ENCODE measurements at places on chromosomes 11 and 22. TPM values are rescaled to one million over a fixed set of nuclear protein-coding genes. Genes with fewer than 3 reads are reported as not detected.

Gene DEUP1
- not detected for total RNA-seq

Gene CDKN1C
- 24.0 TPM for total RNA-seq

Gene APOBEC3B
- total RNA-seq: 10.3 TPM

Gene PHOX2A
- total RNA-seq: not detected

Gene CRACR2B
- 11.8 TPM for total RNA-seq

Gene PRRG4
- 5.4 TPM for total RNA-seq

Gene GAB4
- not detected for total RNA-seq

Gene JHY
- 4.8 TPM for total RNA-seq

Gene CDC42EP2
- 15.4 TPM for total RNA-seq

Gene C11orf97
- total RNA-seq: not detected

Gene DPAGT1
- 45.1 TPM for total RNA-seq

Gene ALX4
- total RNA-seq: not detected

Gene CCDC89
- 0.22 TPM for total RNA-seq

Gene APOL1
- 0.30 TPM for total RNA-seq

Gene GCAT
- 88.7 TPM for total RNA-seq

Gene TMEM132A
- 120 TPM for total RNA-seq

GRCh38 chr11:116224154-116224888 lies 548.5 kb downstream of the BUD13 start:
- DNase-seq: peak; percentile 6

- no peak for DNase-seq
Observed at GRCh38 chr22:42994917-42995562, 19.9 kb downstream of the PACSIN2 start.

GRCh38 chr11:69390561-69390960 lies 90.9 kb upstream of the LINC01488 start:
- DNase-seq: no peak

GRCh38 chr11:119511614-119512306 lies 88.8 kb upstream of the THY1 start:
- DNase-seq: no peak

DNA sequence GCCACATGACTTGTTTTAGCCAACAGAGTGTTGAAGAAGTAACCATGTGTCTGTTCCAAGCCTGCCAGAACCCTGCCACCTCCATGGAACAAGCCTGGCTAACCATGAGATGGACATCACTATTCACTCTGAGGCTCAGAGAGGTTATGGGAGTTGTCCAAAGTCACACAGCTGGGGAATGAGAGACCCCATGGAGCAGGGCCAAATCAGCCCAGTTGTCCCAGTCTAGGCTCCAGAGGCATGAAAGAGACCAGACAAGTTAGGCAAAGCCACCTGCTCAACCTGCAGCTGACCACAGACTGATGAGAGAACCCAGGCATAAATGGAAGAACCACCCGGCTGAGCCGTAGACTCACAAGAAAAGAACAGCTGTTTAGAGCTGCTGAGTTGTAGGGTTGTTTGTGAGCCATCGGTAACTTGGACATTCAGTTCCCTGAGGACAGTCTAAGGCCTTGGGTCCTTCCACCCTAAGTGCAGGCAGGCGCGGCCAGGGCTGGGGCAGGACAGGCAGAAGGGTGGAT lies 74.7 kb upstream of the PHF21B start:
- no peak for DNase-seq

DNA sequence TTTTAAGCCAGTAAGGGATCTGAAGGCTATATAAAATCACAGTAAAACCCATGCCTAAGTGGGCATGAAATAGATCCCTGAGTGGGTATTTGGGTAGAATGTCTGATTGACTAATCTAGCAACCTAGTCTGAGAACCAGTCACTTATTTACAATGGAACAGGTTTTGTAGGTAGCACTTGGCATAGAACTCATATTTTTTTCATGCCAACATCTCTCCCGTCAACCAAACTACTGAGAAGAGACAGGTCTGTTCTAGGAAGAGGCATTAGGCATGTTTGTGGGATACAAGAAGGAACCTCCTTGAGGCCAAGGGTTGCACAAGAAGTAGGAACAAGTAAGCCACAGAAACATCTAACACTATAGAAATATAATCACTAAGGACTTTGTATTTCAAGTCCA lies 840.4 kb upstream of the TENM4 start:
- no peak for DNase-seq

- no peak for DNase-seq
Observed at GRCh38 chr11:32885556-32885955, 7.1 kb upstream of the QSER1 start.

- DNase-seq: peak; percentile 7
Observed at GRCh38 chr11:126115816-126116331, 53.2 kb upstream of the CDON start.

DNA sequence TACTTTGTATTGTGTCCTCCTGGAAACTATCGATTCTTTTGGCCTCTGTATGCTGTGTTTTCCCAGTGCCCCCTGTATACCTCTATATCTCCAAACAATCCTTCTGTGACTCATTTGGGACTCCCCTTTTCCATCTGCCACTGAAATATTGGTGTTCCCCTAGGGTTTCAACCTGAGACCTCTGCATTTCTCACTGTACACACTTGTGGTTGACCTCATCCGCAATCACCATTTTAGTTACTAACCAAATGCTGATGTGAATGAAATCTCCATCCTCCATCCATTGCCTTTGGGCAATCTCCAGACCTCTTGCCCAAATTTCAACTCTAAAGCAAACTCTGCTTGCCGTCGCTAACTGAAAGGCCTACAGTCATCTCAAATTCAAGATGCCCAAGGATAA lies 190.6 kb upstream of the PLET1 start:
- no peak for DNase-seq

- DNase-seq: no peak
Observed at GRCh38 chr11:19800162-19800561, 87.5 kb downstream of the NAV2 start.

DNA sequence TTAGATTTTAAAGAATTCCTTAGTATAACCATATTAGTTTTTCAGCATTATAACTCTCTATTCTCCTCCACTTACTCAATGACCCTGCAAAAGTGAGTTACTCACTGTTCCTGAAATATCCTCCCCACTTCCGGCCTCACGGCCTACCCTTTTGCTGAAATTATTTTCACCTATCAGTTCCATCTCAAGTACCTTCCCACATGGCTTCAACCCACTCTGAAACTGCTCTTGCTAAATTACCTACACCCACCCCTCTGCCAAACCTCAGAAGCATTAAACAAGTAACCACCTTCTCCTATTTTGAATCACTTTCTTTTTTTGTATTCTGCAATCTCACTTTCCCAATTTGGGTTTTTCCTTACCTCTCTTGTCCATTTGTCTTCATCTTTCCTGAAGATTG lies 37.7 kb downstream of the OR5P2 start:
- DNase-seq: no peak

DNA sequence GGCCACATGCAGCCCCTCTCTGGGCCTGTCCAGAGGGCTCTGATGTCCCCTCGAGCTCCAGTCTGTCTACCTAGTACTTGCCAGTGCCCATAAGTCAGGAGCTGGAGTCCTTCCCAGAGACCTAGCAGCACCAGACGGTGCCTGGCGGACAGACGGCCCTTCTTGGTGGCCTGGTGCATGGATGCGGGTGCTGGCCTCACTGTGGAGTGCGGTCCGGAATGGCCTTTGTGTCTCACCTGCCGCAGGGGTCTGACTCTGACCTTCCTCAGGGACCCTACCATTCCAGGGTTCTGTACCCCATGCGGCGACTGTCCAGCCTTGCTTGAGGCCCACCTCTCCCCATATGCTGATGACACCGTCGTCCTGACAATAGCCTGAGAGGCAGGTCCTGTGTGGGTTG lies 29.4 kb upstream of the SMIM38 start:
- DNase-seq: no peak

- no peak for DNase-seq
Observed at GRCh38 chr11:88375927-88376470, 38.5 kb upstream of the CTSC start.

DNA sequence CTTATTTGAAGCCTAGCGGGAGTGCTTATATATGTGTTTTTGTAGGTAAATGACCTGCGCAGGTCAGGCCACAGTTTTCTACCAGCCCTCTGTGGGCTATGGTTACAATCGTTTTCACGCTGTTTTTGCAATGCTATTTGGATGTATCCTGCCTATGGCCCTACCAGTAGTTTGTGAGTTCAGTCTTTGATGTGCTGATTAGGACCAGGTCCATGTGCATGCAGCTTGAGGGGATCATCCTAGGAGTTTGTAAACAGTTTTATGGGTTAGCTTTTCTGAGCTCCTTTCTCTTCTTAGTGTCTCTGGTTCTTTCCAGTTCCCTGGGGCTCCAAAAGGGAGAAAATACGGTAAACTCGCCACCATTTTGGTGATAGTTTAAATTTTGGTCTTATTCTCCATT lies 142.5 kb downstream of the LDLRAD3 start:
- DNase-seq: no peak

GRCh38 chr11:16184588-16184987 lies 171.8 kb downstream of the SOX6 start:
- DNase-seq: no peak

DNA sequence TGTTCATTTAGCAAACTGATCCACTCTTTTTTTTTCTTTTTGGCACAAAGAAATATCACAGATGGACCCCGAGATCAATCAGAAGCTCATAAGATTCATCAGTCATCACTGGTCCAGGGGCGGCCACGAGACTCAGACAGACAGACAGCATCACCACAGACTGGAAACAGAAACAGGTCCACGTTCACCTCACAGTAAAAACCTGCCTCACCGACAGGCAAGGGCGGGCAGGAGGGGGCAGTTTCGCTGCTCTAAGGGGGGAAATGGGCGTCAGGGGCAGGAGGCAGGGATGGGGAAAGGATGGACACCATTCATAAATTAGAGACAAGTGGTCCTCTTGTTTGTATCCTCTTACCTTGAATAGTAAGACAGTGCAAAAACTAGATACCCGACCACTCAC lies 16.5 kb downstream of the CHST1 start:
- no peak for DNase-seq

DNA sequence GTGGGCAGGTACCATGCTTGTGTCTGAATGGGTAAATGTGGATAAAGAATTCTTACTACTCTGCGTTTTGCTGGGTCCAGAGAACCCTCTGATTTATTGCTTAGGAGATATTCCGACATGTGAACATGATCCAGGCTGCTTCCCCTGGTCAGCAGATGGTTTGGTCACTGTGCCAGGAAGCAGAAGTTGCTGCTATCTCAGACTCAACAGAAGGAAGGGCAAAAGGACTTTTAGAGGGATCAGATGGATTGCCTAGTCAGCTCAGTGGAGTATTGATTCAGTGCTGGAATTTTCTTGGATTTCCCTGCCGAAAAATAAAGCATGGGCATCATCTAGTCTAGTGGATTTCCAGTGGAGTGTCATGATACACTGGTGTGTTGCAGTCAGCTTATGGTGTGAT lies 440.1 kb downstream of the NTM start:
- no peak for DNase-seq

DNA sequence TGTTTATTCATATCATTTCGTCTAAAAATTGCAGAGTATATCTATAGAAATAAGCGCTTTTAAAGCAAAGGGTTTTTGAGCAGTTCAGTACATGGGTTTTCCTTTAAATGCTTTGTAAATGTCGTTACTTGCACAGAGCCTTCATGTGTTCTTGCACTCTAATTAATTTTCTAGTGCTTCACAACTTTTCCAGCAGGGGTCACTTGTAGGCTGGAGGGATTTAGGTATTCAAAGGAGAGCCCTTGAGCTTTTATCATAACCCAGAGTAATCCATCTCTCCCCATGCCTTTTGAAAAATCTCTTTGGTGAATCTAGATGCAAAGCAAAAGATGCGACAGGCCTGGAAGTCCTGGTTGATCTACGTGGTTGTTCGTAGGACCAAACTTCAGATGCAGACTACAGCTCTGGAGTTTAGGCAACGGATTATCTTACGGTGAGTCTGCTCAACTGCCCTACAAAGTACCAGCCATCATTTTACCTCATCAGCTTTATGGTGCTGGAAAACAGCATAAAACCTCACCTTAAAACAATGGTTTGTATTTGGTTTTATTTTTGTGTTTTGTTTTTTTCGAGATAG lies 60.4 kb downstream of the SFI1 start:
- DNase-seq: peak; percentile 6

DNA sequence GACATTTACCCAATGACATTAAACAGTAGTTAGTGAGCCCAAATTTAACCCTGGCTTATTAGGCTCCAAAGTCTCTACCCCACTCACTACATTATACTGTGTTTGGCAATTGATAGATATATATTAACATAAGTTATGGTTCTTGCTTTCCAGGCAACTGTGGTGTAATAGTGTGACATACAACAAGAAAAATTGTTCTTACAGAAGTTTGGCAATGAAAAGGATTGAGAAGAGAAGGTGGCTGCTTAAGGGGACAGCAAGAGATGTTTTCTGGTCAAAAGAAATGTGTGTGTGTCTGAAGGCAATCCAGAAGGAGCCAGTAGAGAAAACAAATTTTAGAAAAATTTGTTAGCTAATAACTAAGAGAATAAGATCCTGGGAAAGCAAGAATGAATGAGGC lies 132.4 kb downstream of the SWAP70 start:
- DNase-seq: no peak

- no peak for DNase-seq
Observed at GRCh38 chr11:21430537-21430936, 761.2 kb downstream of the NELL1 start.

GRCh38 chr11:119729951-119730613 lies 1.1 kb upstream of the NECTIN1 start:
- peak; percentile 32 for DNase-seq

- no peak for DNase-seq
Observed at GRCh38 chr11:111736621-111737443, 29.4 kb downstream of the PPP2R1B start.

DNA sequence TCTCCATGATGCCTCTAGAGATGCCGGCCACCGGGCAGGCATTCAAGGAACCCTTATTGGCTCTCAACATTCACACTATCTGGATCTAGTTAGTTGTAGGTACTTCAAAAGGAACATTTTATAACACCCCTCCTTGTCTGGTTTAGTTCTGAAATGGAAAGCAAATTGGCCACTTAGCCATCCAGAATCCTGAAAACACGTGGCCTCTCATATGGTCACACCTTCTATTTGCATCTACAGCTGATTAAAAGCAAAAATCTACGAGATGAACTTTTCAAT lies 29.2 kb downstream of the ABTB2 start:
- no peak for DNase-seq

DNA sequence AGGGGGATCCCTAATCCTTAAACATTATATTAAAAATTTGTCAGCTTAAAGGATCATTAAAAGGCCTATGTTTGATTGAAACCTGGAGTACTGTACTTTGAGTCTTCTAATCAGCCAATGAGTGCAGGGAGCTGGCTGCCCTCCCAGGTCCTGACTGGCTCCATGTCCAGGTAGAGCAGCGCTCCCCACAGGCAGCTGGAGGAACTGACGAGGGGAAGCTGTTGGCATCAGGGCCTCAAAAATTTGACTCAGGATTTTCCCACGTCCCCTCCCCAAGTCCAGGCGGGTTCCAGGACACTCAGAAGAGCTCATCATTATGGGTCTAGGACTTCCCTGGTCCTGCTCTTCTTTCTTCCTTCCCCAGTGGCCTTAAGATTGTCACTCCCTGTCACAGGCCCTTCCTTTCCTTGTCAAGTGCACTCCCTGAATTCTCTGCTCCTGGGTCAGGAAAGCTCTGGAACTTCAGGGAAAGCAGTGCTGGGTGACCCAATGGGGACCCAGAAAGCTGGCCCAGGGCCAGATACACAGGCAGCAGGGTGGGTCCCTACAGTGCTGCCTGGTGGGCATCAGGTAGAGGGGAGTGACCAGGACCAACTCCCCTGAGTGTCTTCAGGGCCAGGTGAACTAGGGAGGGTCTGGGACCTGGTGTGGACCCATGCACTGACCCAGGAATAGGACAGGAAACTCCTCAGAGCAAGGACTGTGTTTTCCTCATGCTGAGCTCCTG lies 65.5 kb downstream of the GGTLC2 start:
- DNase-seq: no peak

All from HCT116 (cell line).